ENCODE measurements at places on chromosomes 6 and 20. TPM values are rescaled to one million over a fixed set of nuclear protein-coding genes. Genes with fewer than 3 reads are reported as not detected.

DNA sequence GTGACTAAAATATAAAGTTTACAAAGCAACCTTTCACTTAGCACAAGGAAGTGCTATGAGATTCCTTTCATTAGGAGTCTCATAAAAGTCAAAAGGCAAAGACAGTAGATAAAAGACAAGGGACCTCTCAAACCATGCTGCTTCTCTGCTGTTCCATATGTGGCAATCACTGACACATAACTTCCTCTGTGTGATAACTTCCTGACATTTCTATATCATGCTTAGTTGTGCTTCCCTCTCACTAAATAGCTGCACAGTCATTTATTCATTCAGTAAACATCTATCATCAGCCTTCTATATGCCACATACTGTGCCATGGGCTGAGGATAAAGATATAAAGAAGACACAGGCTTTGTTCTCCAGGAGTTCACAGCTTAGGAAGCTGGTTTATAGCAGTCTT lies 214.8 kb upstream of the GRIK2 start:
- H3K27me3 ChIP-seq = no peaks in the 10 kb centered on the region
- no peak overlapping the region for H3K27ac ChIP-seq
- no peak for DNase-seq
- H3K4me3 ChIP-seq = no peak overlapping the region

DNA sequence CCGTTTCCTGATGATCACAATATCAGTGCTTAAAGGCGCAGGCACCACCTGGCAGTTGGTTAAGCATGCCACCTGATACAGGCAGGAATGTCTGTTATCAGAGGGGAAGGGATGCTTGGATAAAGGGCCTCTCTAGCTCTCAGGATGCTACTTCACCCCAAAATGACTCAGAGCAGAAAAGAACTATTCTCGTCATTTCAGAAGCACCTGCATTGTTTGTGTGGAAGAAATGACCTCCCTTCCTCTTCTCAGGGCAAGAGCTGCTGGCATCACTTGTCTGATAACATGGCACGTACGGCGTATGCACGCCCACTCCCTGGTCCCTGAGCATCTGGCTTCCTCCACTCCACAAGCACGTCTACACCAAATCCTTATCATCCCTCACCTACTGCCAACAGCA lies 47.3 kb downstream of the ATP9A start:
- H3K4me3 ChIP-seq = no peak overlapping the region
- no peak for DNase-seq
- no peak overlapping the region for H3K27ac ChIP-seq
- peaks cover 13% of the 10 kb centered on the region for H3K36me3 ChIP-seq
- no peaks in the 10 kb centered on the region for H3K4me1 ChIP-seq
- H3K27me3 ChIP-seq = no peaks in the 10 kb centered on the region

DNA sequence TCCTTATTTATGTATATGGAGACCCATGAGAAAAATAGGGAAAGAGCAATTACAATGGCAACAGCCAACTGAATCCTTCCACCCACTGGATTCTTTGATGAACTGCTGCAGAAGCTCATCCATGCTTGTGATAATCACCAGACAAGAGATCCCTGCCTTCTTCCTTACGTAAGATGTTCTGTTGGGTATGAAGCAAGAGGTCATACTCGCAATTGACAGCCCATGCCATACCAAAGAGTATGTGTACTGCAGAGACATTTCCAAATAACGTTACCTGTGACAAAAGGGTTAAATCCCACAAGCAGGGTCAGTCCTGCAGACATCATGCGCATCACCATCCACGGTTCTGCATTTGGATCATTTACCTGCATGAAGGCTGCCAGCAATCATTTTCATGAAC lies 27.8 kb downstream of the ELOVL5 start:
- no peaks in the 10 kb centered on the region for H3K27me3 ChIP-seq
- H3K4me3 ChIP-seq = no peak overlapping the region
- H3K4me1 ChIP-seq = peaks cover 1% of the 10 kb centered on the region
- H3K36me3 ChIP-seq = no peaks in the 10 kb centered on the region

DNA sequence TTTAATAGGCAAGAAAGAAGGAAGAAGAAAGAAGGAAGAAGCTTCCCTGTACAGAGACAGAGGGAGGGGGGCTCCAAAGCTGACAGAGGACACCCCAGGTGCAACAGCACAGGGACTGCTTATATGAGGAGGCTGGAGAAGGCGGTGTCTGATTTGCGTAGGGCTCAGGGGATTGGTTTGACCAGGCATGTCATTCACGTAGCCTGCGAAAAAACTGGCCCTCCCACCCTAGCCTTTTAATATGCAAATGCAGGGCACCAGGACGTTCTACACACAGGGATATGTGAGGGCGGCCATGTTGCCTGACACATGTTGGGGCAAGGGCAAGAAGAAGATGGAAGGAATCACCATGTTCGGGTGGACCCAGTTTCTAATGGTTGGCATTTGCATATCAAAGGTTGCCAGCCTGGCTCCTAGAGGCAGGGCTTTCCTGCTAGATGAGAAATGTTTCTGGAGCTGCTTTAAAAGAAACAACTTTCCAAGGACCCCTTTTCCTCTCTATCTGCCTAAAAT lies 305.4 kb upstream of the CDYL start:
- H3K4me1 ChIP-seq = no peaks in the 10 kb centered on the region
- no peaks in the 10 kb centered on the region for H3K27me3 ChIP-seq
- no peak for DNase-seq
- H3K4me3 ChIP-seq = no peak overlapping the region

GRCh38 chr20:62595491-62595890 lies 46.8 kb upstream of the SLCO4A1 start:
- peak; percentile 89 for DNase-seq
- H3K27ac ChIP-seq = peak overlapping the region; percentile 73
- no peaks in the 10 kb centered on the region for H3K36me3 ChIP-seq
- H3K4me1 ChIP-seq = peaks cover 22% of the 10 kb centered on the region
- peaks cover 76% of the 10 kb centered on the region for H3K27me3 ChIP-seq
- no peak overlapping the region for H3K4me3 ChIP-seq

DNA sequence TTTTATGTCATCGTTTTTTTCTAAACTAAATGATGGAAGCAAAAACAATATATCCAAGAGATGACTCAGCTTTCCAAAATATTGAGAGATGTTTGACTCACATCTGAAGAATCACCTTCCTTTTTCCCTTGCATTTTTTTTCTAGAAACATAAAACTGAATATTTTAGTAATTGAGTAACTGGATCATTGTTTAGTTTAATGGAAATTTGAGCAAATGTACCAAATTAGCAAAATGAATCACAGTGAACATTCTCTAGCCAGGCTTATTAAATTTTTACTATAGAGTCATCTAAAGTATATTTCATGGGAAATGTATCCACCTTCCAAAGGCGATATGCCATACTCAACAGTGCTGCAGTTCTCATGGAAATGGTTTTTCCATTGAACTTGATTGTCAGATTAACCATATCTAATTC lies 145.5 kb downstream of the TENT5A start:
- H3K36me3 ChIP-seq = no peaks in the 10 kb centered on the region
- H3K4me3 ChIP-seq = no peak overlapping the region

- no peak overlapping the region for H3K27ac ChIP-seq
- H3K4me3 ChIP-seq = no peak overlapping the region
- H3K36me3 ChIP-seq = no peaks in the 10 kb centered on the region
- no peak for DNase-seq
These were observed 48.2 kb downstream of the APCDD1L start for GRCh38 chr20:58466729-58467571.

GRCh38 chr6:74597266-74597665 lies 608.6 kb downstream of the COL12A1 start:
- no peaks in the 10 kb centered on the region for H3K27me3 ChIP-seq
- no peaks in the 10 kb centered on the region for H3K36me3 ChIP-seq
- no peaks in the 10 kb centered on the region for H3K4me1 ChIP-seq
- no peak for DNase-seq

DNA sequence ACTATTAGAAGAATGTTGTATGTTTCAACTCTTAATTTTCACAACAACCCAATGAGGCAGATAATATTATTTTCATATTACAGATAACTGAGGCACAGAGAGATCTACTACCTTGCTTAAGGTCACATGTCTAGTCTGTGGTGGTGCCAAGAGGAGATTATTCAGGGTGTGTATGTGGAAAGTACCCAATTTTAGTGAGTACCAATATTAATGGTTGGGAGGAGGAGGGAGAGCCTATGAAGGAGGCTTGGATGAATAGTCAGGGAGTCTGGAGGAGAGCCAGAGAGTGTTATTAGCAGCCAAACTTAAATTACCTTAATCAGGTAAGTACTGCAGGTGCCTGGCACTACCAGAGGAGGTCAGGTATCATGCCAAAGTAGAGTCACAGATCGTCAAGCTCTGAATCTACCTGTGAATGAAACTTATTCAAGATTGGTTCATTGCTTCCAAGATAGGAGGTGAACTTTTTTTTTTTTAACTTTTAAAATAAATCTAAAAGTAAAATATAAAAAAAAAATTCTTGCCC lies 10.9 kb upstream of the CALHM6 start:
- peaks cover 53% of the 10 kb centered on the region for H3K4me1 ChIP-seq
- no peak overlapping the region for H3K4me3 ChIP-seq
- no peaks in the 10 kb centered on the region for H3K36me3 ChIP-seq
- no peak for DNase-seq
- no peak overlapping the region for H3K27ac ChIP-seq
- no peaks in the 10 kb centered on the region for H3K27me3 ChIP-seq

GRCh38 chr20:36030149-36030548 lies 61.8 kb downstream of the CNBD2 start:
- no peaks in the 10 kb centered on the region for H3K36me3 ChIP-seq
- DNase-seq = no peak
- no peak overlapping the region for H3K4me3 ChIP-seq
- no peaks in the 10 kb centered on the region for H3K27me3 ChIP-seq

DNA sequence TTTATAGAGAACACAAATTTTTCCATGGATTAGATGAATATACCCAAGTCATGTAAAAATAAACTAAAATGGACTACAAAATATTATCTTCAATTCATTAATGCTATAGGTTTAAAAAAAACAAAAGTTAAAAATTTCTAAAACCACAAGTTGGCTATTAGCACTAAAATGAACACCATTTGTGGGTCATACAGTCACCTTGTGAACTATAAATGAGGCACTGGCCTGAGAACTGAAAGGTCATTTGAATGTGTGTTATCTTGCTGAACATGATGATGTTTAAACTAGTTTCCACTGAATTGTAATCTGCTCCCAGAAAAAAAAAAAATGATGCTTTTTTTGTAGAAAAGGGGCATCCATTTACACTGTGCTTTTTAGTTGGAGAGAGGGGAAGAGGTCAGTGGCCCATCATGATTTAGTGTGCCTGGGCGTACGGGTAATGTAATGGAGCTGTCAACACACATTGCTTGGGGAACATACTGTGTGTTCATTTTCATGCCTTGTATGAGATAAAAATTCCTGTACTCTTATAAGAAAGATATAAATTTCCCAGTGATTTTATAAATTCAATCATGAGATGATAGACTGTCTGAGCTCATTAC lies 96.6 kb upstream of the FKBP1C start:
- H3K4me3 ChIP-seq = no peak overlapping the region
- no peaks in the 10 kb centered on the region for H3K36me3 ChIP-seq

GRCh38 chr6:130027948-130028347 lies 9.6 kb downstream of the L3MBTL3 start:
- peaks cover 3% of the 10 kb centered on the region for H3K36me3 ChIP-seq
- peaks cover 24% of the 10 kb centered on the region for H3K4me1 ChIP-seq
- peak overlapping the region; percentile 62 for H3K27ac ChIP-seq

- no peaks in the 10 kb centered on the region for H3K27me3 ChIP-seq
- no peak for DNase-seq
- H3K4me3 ChIP-seq = no peak overlapping the region
- H3K27ac ChIP-seq = no peak overlapping the region
These were observed 6.6 kb upstream of the GUCA1B start for GRCh38 chr6:42201382-42201781.

- no peak overlapping the region for H3K27ac ChIP-seq
- no peak for DNase-seq
- H3K4me3 ChIP-seq = no peak overlapping the region
- H3K36me3 ChIP-seq = no peaks in the 10 kb centered on the region
- no peaks in the 10 kb centered on the region for H3K27me3 ChIP-seq
- peaks cover 22% of the 10 kb centered on the region for H3K4me1 ChIP-seq
These were observed 2.1 kb downstream of the EPM2A start for GRCh38 chr6:145733207-145733606.

DNA sequence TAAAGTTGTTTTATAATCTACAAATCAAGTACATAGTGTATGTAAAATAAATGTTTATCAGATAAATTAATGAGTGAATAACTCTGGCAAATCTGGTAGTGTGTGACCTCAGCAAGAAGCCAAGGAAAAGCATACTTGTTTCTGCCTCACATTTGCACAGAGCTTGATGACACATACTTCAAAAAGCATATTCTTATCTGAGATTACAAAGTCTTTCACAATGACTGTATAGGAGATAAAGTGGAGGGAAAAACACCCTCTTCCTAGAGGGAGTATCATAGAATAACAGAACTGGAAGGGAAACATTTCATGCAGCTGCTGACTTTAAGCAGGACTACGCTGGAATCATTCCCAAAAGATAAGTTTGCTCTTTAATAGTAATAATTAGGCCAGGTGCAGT lies 28.1 kb upstream of the AKAP7 start:
- H3K36me3 ChIP-seq = no peaks in the 10 kb centered on the region
- no peak overlapping the region for H3K4me3 ChIP-seq
- no peaks in the 10 kb centered on the region for H3K27me3 ChIP-seq
- H3K27ac ChIP-seq = no peak overlapping the region
- H3K4me1 ChIP-seq = no peaks in the 10 kb centered on the region
- no peak for DNase-seq

DNA sequence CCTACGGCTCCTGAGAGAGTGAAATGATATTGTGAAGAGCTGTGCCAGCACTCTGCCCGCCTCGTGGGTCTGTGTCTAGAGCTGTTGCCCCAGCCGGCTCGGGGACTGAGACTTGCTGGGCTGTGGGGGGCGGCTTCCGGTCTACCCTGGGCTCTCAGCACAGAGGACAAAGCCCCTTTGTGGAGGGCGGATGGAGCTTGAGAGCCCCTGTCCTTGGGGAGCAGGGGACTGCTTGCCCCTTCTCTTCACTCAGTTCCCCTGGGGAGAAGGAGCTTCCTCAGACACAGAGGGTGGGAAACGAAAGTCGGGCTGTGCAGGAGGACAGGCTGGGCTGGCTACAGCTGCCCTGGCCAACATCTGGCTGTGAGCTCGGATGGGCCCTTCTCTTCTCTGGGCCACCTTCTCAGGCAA lies 11.0 kb downstream of the SRC start:
- peaks cover 18% of the 10 kb centered on the region for H3K4me1 ChIP-seq
- peaks cover 6% of the 10 kb centered on the region for H3K36me3 ChIP-seq
- no peak overlapping the region for H3K4me3 ChIP-seq

Gene THBD
- 67.9 TPM for total RNA-seq

Gene FAM83C
- not detected for total RNA-seq

Gene RAD21L1
- total RNA-seq = not detected

Gene IL20RA
- total RNA-seq = not detected

Gene FERMT1
- total RNA-seq = 0.32 TPM

Gene ASIP
- not detected for total RNA-seq

Gene MDFI
- total RNA-seq = not detected

Gene SLPI
- total RNA-seq = 2.9 TPM

Gene CCN6
- total RNA-seq = not detected

Gene SLC12A5
- 0.51 TPM for total RNA-seq

Gene MUCL3
- total RNA-seq = not detected

Gene C20orf202
- not detected for total RNA-seq

Gene VNN1
- 9.0 TPM for total RNA-seq

Gene OPRM1
- total RNA-seq = not detected

Data from spleen (tissue), 13 donors.